ENCODE measurements at places on chromosomes 1 and 21. TPM values are rescaled to one million over a fixed set of nuclear protein-coding genes. Genes with fewer than 3 reads are reported as not detected.

DNA sequence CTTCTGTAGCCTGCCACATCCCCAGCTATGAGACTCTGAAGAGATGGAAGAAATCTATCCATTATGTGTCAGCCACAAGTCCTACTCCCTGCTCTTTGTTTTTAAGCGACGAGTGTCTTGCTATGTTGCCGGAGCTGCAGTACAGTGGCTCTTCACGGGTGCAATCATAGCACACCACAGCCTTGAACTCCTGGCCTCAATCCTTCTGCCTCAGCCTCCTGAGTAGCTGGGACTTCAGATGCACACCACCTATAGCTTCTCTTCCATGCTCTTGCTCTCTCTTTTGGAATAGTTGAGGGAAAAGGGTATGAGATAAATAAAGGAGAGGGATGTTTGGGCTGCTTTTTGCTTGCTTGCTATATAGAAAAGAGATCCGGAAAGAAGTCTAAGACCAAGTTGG lies 1.6 kb downstream of the TUFT1 start:
- no peak for DNase-seq

DNA sequence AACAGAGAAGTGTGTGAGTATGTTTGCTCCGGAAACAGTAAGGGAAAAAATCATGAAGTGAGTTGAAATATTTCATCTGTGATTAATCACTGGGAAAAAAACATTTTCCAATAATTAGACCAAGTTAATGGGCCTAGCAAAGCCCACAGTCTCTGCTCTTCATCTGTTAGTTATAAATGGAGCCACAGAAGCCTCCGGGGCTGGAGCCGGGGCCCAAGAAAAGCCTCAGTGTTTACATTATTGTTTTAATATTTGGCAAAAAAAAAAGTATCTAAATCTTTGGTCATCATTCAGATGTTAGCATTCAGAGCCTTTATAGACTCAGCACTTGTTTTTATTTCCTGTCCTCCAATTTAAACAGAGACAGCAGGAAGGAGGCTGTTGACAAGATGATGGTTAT lies 115.0 kb downstream of the UBE2U start:
- DNase-seq = no peak

DNA sequence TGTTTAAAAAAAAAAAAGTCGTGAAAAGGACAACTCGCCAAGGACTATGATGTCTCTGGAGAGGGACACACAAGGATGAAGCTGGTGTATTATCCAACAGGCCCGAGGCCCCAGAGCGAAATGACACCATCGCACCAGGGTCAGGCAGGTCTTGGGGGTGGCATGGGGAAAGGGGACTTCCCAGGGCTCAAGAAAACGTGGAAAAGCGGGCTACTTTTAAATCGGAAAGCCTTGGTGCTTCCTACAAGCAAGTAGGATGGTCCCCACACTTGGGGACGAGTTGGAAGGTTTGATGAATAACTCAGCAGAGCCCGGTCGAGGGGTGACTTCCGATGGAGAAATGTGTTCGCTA lies 505 bp upstream of the GNPAT start:
- no peak for DNase-seq

- DNase-seq = no peak
Observed at GRCh38 chr1:55696891-55697290, 481.7 kb upstream of the USP24 start.

DNA sequence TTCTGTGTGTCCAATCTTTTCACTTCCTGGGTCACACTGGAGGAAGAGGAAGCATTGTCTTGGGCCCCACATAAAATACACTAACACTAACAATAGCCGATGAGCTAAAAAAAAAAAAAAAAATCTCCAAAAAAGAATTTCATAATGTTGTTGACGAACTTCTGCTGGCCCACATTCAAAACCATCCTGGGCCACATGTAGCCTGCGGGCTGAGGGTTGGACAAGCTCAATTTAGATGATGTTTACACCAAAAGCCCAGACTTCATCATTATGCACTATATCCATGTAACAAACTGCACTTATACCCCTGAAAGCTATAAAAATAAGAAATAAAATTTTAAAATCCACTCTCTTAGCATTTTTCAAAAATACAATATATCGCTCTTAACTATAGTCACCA lies 187.8 kb upstream of the PTBP2 start:
- DNase-seq = no peak

GRCh38 chr1:37755290-37755689 lies 9.6 kb downstream of the EPHA10 start:
- no peak for DNase-seq

DNA sequence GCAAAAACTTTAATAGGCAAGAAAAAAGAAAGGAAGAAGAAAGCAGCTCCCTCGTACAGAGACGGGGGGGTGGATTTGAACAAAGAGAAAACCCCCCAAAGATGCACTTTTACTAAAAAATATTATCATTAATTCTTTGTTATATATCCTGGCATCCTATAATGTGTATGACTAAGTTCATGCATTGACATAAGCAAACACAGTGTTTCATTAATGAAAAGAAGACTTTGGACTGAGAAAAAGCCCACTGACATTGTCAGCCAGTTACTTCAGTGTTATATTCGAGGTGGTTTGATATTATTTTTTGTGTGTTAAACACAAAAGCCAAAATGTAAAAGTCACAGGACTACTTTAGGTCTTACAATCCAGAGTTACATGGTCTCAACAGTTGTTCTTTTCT lies 110.1 kb upstream of the DPYD start:
- DNase-seq = no peak

DNA sequence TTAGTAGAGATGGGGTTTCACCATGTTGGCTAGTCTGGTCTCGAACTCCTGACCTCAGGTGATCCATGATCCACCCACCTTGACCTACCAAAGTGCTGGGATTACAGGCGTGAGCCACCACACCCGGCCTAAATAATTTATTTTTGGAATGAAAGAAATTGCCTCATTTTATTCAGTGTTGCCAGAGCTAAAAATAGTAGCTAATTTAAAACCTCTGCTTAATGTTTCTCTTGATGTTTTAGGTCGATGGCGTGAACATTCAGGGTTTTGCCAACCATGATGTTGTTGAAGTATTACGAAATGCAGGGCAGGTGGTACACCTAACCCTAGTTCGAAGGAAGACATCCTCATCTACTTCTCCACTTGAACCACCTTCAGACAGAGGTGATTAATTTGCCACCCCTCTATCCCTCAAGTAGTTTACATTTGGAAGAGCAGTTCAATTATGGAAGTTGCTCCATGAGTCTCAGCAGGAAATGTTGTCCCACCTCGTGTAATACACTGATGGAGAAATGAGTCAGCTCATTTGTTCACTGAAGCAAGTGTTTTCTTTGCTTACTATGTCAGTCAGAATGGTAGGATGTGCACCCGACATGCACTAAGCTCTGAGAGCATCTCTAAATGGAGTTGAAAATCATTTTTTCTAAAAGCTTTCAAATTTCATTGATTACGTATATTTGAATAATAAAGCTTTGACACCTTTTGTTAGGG lies 54.9 kb downstream of the PATJ start:
- no peak for DNase-seq

- DNase-seq = no peak
Observed at GRCh38 chr1:214136324-214136919, 144.5 kb upstream of the SMYD2 start.

DNA sequence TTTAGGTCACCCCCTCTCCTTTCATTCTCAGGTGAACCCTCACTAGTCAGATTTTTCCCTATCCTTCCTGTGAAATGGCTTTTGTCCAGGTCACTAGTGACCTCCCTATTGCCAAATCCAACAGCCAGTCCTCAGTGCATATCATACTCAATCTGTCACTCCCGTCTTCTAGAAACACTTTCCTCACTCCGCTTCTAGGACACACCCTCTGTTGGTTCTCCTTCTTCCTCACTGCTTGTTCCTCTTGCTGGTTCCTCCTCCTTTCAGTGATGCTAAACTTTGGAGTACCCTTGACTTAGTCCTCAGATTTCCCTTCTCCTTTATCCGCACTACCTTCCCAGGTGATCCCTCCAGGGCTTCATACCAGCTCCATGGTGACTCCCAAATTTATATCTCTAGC lies 94.3 kb downstream of the RNF220 start:
- DNase-seq = no peak

- DNase-seq = no peak
Observed at GRCh38 chr1:47424336-47424982, 8.4 kb downstream of the FOXE3 start.

GRCh38 chr1:16372535-16373285 lies 5.7 kb downstream of the SZRD1 start:
- no peak for DNase-seq

DNA sequence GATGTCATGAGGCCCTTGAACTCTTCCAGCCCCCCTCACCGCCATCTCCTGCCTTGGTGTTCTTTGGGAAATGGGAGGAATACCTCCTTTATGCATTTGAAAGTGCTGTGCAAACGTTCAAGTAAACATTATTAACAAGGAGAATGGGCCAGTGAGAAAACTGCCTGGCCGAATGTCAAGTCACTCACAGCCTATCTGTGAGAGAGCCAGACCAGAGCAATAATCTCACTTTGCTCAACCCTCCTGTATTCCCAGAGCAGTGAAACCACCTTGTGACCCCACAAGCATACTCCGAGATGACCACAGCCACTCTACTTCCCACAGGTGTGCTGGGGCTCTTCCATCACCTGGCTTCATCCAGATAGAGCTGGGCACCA lies 5.2 kb downstream of the TAL1 start:
- DNase-seq = no peak

- DNase-seq = no peak
Observed at GRCh38 chr1:47898133-47898845, 98.9 kb downstream of the TRABD2B start.

GRCh38 chr1:16080422-16081150 lies 7.1 kb upstream of the FAM131C start:
- DNase-seq = no peak

DNA sequence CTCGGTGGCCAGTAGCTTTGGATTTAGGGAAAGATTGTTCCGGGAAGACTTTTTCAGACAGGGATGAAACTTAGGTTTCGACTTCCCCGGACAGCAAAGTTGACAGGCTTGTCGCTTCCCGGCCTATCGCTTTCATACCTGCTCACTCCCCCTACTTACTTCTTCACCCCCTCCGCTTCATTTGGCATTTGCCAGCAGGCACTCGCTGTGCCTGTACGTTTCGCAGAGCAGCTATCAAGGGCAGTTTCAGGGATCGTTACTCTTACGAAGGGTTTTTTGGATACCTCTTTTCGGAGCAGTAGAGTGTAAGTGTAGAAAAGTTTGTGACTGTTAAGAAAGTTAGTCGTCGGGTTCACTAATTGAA lies 393 bp downstream of the BLZF1 start:
- DNase-seq = no peak

LPAR3 gene
- 1.5 TPM for total RNA-seq

RHOU gene
- total RNA-seq = 44.9 TPM

ZMYM4 gene
- total RNA-seq = 17.6 TPM

HSD3B1 gene
- total RNA-seq = not detected

SCYL3 gene
- 9.9 TPM for total RNA-seq

AADACL3 gene
- total RNA-seq = not detected

RPS6KA1 gene
- 118 TPM for total RNA-seq

LCK gene
- total RNA-seq = 9.7 TPM

GIPC2 gene
- total RNA-seq = 3.5 TPM

WDR77 gene
- 19.4 TPM for total RNA-seq

CLEC20A gene
- not detected for total RNA-seq

KIF2C gene
- total RNA-seq = 2.7 TPM

RIMS3 gene
- 3.6 TPM for total RNA-seq

IVL gene
- total RNA-seq = 0.69 TPM

ZC3H12A gene
- total RNA-seq = 38.2 TPM

INAVA gene
- 21.0 TPM for total RNA-seq

Data from upper lobe of left lung (tissue), 6 donors.